B cell (primary cell): ENCODE measurements at places on chromosomes 6 and 20. TPM values are rescaled to one million over a fixed set of nuclear protein-coding genes. Genes with fewer than 3 reads are reported as not detected.

The SPAG4 gene
- total RNA-seq = 4.7 and 5.7 TPM in 2 replicates

The KCNK16 gene
- not detected in 2 replicates for total RNA-seq

The TTBK1 gene
- 0.07 TPM in 2 replicates for total RNA-seq

DNA sequence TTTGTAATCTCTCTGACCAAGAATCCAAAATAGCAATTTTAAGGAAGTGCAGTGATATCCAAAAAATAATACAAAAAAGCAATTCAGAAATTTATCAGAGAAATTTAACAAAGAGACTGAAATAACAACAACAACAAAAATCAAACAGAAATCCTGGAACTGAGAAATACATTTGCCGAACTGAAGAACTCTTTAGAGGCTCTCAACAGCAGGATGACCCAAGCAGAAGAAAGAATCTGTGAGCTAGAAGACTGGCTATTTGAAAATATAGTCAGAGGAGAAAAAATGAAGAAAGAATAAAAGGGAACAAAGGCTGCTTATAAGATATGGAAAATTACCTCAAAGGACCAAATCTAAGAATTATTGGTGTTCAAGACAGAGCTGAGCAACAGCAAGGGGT lies 22.6 kb downstream of the GABRR1 start:
- no peaks in the 10 kb centered on the region for H3K27me3 ChIP-seq
- no peak overlapping the region for H3K4me3 ChIP-seq
- no peaks in the 10 kb centered on the region for H3K36me3 ChIP-seq
- H3K4me1 ChIP-seq = no peaks in the 10 kb centered on the region

DNA sequence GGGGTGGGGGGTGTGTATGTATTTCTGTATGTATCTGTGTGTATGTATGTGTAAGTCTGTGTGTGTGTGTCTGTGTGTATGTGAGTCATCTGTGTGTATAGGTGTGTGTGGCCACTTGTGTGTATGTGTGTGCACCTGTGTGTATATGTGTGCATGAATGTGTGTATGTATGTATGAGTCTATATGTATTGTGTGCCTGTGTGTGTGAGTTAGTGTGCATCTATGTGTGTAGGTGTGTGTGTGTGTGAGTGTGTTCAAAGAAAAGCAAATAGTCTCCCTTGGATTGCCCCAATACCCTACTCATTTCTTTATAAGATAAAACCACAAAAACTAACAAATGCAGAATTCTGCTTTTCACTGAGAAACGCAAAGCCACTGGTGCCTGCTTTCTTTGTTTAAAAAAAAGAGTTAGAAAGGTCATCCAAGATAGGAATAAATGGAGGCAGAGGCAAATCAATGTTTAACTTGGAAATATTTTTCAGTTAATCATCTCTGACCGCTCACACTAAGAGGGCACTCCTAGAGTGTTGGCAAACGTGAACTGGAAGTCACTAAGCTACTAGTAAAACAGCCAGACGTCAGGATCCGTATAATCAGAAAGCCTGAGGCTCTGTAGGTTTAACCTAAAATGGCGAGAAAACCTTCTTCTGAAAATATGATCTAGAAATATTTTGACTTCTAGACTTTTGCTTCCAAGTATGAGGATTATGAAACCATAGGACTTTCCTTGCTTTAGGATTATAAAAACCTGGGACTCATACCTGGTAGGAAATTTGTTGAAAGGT lies 37.4 kb upstream of the JAG1 start:
- H3K36me3 ChIP-seq = no peaks in the 10 kb centered on the region
- no peaks in the 10 kb centered on the region for H3K4me1 ChIP-seq
- no peaks in the 10 kb centered on the region for H3K27me3 ChIP-seq
- no peak for DNase-seq

DNA sequence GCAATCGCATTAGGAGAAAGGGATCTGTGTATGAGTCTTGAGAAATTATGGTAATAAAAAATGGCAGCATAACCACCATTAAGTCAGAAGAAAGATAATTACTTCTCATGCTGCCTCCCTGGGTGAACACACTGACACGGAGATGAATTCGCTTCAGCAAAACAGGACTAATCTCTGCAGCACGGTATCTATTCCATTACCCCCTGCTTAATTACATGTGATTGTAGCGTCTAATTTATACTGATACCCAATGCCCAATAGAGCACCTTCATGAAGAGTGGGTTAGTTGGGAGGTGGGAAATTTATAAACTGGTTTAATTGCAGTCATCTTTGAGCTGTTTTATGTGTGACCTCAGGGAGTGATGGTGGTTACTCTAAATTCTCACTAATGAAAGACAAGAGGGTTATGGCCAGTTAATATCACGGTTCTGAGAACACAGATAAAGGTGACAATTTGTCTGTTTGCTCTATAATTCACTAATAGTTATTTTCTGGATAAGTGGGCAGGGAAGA lies 476.2 kb upstream of the SULF2 start:
- H3K27me3 ChIP-seq = no peaks in the 10 kb centered on the region
- no peaks in the 10 kb centered on the region for H3K36me3 ChIP-seq
- H3K4me1 ChIP-seq = no peaks in the 10 kb centered on the region
- no peak overlapping the region for H3K4me3 ChIP-seq
- no peak for DNase-seq
- no peak overlapping the region for H3K27ac ChIP-seq

GRCh38 chr20:54212226-54212625 lies 4.3 kb downstream of the PFDN4 start:
- H3K27me3 ChIP-seq = no peaks in the 10 kb centered on the region
- H3K4me1 ChIP-seq = peaks cover 12% of the 10 kb centered on the region
- H3K4me3 ChIP-seq = no peak overlapping the region
- peaks cover 16% of the 10 kb centered on the region for H3K36me3 ChIP-seq
- DNase-seq = no peak
